ENCODE measurements at places on chromosomes 11 and 22.
A peak's percentile ranks its signal among the peaks of the same experiment; 100 is the strongest.

DNA sequence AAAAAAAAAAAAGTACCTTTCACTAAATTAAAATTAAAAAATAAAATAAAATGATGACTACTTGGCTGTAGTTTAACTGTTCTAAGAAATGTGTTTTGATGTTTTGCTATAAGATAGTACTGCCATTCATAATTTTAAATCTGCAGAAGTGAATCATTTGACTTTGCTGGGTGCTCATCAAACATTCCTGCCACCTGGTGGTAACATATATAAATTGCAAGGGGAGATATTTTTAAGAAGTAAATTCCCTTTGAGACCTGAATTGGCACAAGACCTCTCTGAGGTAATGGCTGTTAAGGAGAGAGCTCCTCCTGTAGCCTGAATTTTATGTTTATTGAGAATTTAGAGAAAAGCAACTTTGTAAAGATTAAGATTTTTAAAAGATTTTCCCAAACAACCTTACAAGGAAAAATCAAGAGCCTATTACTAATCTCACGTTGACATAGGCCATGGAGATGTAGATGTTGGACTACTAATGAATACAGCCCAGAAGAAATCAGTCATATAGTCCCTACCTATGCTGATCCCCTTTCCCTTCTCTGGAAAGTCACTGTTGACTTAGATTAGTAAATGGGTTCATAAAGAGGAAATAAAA, 11.9 kb upstream of the NARS2 start:
- no peak for DNase-seq

DNA sequence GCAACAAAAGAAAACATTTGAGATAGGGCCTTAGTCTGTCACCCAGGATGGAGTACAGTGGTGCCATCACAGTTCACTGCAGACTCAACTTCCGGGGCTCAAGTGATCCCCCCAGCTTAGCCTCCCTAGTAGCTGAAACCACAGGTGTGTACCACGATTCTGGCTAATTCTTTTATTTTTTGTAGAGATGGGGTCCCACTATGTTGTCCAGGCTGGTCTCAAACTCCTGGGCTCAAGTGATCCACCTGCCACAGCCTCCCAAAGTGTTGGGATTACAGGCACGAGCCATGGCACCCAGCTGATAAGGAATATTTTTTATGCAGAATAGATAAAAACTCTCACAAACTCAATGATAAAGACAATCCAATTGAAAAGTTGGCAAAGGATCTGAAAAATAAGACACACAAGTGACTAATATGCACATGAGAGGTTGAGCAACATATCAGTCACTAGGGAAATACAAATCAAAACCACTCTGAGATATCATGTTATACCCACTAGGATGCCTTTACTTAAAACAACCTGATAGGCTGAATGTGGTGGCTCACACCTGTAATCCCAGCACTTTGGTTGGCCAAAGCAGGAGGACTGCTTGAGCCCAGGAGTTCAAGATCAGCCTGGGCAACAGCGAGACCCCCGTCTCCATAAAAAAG, 33.9 kb upstream of the CLTCL1 start:
- peak; percentile 52 for DNase-seq

GRCh38 chr11:64263947-64264317, 12.6 kb downstream of the PLCB3 start:
- DNase-seq = no peak

GRCh38 chr22:49480896-49481658, 346.6 kb downstream of the BRD1 start:
- DNase-seq = no peak

GRCh38 chr22:46465793-46466192, 71.6 kb downstream of the CELSR1 start:
- DNase-seq = no peak

GRCh38 chr11:118916842-118917388, 8.8 kb downstream of the BCL9L start:
- DNase-seq = peak; percentile 39

DNA sequence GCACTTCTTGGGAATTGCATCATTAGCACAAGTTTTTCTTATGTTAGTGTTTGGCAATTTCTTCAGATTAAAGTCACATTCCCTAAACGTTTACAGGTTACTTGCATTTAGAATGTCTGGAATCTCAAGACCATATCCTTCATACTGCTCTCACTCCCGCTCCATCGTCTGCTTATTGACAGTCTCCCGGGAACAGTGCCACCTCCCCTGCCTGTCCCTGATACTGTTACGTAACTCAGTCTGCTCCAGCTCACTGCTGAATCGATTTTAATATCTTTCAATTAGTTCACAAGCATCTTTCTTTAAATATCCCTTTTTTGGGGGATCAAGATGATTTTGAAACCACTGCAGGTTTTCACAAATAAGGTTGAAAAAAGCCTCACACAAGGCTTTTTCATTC, 48.2 kb downstream of the GLYATL2 start:
- DNase-seq = no peak

GRCh38 chr22:49037701-49038245, 789.9 kb downstream of the BRD1 start:
- no peak for DNase-seq
